ELR (cell line): ENCODE measurements at places on chromosomes 4 and X.

DNA sequence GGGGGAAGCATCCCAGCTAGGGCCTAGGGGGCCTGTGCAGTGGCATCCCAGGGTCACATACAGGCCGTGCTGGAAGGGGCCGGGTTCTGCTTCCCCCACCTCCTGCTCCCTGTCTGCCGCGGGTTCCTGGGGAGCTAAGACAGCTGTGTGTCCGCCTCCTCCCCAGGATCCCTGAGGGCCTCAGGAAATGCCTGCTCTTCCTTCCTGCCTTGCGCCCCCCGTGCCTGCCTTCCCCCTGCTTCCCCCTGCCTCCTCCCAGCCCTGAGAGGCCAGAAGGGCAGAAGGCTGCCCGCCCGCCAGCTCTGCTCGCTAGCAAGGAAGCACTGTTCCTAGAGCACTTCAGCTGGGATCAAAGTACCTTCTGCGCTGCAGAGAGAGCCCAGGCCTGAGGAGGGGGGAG is 2.9 kb upstream of the BGN start:
- DNase-seq = no peak

- DNase-seq = no peak
These were observed 82.4 kb downstream of the DLG3 start for GRCh38 chrX:70527053-70527452.

DNA sequence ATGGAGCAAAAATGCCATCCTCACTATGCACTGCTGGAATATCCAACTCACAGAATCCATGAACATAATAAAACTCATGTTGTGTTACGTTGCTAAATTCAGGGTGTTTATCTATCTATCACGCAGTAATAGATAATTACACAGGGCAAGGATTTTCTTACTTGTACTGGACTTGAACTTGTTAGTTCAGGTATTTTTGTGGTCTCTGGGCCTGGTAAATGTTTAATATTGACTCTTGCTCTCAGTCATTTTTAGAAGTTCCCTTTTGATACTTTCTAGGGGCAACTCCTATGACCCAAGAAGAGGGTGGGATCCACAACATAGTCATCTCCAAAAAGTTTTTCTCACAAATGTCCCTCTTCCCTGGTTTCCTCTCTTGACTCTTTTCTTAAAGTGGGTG is 522.4 kb upstream of the IGFBP7 start:
- no peak for DNase-seq

- no peak for DNase-seq
These were observed 57.8 kb upstream of the PLAC1 start for GRCh38 chrX:134715930-134716619.

DNA sequence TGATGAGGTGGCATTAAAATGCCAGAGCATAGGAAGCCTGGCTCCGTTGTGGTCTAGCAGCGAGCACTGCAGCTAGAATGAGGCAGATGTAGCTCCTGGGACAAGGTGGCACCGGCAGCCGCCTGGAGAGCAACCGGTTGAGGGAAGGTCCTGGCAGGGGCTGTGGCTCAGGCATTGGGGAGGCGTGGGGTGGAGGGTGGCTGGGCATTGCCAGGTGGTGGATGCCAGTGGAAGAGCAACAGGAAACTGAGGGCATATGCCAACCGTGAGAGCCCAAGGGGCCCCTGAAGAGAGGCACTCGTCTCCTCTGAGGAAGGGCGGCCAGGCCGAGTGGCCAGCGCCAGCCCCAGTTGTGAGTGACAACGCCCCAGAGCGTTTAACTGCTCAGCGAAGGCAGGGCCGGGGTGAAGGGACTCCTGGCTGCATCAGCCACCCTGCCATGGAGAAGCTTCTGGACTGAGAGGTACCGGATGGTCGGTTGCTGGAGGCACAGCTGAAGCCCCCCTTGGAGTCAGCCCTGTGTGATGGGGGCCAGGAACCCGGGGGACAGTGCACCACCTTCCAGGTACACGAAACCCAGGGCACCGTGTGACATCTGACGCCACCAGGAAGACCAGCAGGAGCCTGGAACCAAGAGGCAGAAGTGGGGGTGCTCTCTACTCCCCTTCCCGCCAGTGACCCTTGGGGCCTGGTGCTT is 13.2 kb upstream of the PDE6B start:
- DNase-seq = no peak

GRCh38 chrX:44247468-44247867 is 96.0 kb downstream of the EFHC2 start:
- no peak for DNase-seq

DNA sequence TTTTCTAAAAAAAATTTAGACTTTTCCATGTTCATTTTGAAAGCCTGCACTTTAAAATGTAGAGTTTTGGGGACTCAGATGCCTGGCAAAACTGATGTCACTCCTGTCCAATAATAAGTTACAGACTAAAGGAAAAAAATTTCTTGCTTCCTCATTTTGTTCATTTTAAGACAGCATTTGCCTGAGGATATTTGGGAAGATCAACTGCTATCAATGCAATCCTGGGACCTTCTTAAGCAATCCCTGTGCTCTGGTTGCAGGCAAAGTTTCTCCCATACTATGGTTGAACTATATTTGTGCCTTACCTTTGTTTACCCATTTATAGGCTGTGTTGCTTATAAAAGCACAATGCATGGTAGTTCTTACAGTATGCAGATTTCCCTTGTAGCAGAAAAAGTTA is 280.4 kb downstream of the CFAP47 start:
- no peak for DNase-seq

GRCh38 chr4:148044912-148045352 is 313.0 kb downstream of the ARHGAP10 start:
- no peak for DNase-seq

- DNase-seq = no peak
These were observed 498.0 kb upstream of the BOD1L1 start for GRCh38 chr4:14125375-14126129.

GRCh38 chr4:123398066-123398852 is 1.7 kb downstream of the SPRY1 start:
- peak; percentile 69 for DNase-seq

DNA sequence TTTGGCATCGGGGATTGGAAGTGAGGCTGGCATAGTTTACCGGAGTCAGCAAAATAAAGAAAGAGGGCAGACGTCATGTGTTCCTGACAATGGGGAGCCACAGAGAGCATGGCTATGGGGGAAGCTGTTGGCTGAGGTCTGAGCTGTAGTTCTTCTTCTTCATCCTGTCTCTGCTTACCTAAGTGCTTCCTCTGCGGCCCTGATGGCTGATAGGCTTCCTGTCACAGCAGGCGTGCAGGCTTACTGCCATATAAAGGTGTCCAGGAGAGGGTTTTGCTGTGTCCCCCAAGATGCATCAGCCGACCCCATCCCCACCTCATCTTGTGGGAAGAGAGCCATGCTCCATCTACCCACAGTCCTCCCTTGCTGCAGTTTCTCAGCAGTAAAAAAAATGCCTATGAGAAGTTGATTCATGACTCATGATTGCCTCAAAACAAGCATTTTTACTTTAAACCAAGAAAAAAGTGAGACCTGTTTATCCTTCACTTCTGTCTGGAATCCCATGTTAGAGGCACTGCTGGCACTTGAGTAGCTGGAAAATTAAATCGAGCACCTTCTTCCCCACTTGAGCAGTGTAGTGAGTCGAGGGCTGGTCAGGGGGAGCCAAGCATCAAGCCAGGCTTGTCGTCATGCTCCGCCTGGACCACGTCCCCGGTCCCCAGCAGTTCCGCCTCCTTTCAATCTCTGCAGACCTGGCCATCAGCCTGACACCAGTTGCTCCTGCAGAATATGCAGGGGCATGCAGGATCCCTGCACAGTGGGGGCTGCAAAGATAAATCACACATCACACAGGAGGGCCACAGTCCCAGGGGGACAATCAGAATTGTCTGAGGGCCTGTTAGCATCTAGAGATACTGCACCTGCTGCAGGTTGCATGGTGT is 237.8 kb downstream of the EVC2 start:
- DNase-seq = peak; percentile 24

DNA sequence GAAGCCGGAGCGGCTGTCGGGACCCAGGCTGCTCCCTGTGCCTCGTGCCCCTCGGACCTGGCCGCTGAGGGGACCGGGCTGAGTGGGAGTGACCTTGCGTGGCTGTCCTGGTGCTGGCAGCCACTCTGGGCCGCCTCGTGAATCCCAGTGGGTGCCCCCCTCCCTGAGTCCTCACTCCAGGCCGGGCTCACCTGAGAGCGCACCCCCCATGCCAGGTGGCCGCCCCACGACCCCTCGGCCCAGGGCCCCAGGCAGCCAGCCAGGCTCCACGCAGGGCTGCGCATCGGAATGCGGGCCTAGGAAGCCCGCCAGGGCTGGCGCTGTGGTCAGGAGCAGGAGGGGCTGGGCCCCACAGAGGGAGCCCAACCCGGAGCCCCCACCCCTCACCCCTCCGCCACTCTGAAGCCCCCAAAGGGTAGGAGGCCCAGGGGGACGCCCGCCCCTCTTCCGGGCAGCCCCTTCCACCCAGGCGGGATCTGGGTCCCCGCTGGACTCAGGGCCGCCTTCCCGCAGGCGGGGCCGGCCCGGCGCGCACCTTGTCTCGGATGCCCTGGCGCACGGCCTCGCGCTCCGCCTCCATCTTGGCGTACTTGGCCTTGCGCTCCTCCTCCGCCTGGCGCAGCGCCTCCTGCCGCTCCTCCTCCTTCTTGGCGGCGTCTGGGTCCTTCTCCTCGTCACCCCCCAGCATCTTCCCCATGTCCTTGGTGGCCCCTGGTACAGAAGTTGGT is 33.9 kb downstream of the CPLX1 start:
- peak; percentile 22 for DNase-seq

DNA sequence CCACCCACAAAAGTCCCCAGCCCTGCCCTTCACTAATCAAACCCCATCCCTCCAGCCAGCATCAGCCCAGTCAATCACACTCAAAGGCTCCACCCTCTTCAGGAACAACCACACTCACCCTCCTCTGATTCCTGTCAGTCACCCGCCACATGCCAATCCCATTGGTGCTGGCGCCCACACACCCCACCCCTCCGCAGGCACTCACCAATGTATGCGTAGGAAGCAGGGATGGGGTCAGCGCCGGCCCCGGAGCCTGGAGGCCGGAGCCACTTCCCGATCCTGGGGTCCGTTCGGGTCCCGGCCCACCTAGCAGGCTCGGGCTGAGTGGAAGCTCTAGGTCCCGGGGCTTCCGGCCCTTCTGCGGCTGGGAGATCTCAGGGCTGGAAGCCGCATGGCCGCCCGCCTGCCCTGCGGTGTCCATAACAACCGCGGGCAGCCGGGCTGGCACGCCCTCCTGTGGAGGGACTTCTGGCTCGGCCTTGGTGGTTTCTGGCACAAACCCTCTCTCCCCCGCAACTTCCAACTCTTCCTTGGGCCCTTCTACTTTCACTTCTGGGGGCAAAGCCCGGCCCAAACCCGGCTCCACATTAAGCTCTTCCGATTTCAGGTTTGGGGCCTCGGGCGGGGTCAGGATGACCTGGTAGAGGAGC is 7.9 kb upstream of the CFP start:
- no peak for DNase-seq

DNA sequence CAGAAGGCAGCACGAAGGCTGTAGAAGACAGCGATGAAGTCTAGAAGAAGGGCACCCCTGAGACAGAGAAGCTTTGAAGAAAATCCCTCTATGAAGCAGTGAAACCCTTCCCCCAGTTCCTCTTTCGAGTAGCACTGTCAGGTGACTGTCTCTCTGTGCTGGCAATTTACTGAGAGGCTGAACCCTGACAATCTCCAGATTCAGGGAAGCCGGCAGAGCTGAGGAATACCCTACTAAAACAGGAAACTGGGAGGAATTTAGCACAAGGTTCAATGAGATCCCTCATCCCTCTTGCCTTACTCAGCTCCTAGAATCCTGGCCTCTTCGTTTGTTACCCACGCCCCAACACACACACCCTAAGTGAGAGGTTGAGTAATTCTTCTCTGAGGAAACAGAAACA is 239.7 kb upstream of the NOCT start:
- DNase-seq = no peak

GRCh38 chr4:110540581-110540980 is 64.6 kb downstream of the ENPEP start:
- DNase-seq = no peak

DNA sequence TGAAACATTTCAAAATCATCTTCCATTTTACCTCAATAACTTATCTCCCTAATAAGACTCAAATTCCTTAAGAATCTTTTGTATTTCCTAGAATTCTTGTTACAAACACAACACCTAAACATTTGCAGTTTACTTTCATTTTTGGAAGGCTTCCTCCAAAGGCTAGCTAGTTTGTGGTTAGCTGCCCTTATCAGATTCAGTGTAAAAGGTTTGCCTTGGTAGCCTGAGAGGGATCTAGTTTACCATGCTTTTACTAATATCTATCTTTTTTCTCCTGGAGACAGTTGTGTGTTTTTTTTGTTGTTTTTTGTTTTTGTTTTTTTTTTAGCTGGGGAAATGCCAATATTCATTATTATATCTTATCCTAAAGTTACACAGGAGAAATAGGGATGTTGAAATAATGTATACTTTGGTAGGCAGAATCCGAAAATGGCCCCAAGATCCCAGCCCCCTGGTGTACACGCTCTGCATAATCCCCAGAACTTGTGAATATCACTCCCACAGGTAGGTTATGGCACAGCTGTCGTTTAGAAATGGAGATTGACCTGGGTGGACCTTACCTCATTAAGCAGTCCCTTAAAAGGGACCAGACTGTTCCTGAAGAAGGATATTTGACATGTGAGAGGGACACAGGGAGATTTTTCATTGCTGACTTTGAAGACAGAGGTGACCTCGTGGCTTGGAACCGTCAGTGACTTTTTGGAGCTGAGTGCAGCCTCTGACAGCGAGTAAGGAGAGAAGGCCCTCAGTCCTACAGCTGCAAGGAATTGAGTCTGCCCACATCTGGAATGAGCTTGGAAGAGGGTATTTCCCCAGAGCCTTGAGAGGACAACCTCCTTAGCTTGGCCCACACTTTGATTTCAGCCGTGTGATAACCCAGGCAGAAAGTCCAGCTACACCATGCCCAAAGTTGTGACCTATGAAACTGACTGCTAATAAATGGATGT is 33.4 kb downstream of the SEPTIN11 start:
- peak; percentile 37 for DNase-seq

DNA sequence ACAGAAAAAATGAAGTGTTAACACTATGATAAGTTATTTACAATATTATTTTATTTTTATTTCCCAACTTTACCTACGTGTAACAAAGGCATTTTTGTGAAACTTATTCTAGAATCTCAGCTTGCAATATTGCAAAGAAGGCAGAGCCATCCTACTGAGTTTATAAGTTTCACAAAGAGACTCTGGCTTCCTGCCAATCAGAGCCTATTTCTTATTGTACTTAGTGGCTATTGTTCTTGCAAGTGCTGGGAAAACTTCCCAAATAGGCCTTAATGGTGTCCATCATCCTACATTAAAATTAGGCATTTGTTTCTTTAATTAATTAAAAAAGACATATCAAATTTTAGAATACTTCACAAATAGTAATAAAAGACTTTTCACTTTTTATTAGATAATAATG is 233.2 kb downstream of the EPHA5 start:
- no peak for DNase-seq

DNA sequence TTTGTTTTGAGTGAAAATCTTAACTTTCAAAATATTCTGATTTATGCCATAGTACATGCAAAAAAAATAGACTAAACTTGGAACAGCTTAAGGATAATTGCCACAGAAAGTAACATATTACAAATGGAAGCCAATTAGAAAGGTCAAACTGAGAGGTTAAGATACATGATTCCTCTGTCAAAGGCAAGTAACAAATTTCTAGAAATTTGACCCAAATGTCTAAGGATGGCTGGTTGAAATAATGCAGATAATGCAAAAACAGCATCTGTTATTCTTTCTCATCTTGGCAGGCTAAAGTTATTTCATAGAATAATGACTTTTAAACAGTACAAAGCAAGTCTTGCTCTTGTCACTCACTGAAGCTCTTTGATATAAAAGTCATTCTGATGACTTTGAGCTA is 10.5 kb downstream of the FGF5 start:
- no peak for DNase-seq
